H4 (cell line): ENCODE measurements at places on chromosomes 7 and 10. TPM values are rescaled to one million over a fixed set of nuclear protein-coding genes. Genes with fewer than 3 reads are reported as not detected.

DNA sequence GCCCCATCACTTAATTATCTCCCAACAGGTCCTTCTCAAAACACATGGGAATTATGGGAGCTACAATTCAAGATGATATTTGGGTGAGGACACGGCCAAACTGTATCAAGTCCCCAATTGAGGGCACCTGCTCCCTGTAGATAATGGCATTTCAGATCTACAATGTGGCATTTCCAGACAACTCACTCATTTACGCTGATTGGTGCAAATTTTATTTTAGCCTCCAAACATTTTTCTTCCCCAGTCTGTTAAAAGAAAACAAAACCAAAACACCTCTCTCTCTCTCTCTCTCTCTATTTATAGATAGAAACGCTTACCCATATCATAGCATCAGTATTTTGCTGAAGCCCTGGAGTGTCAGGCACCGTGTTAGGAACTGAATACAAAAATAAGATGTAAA lies 148.7 kb upstream of the KLF6 start:
- no peak for DNase-seq

GRCh38 chr10:120451968-120452367 lies 5.1 kb upstream of the PLPP4 start:
- no peak for DNase-seq

DNA sequence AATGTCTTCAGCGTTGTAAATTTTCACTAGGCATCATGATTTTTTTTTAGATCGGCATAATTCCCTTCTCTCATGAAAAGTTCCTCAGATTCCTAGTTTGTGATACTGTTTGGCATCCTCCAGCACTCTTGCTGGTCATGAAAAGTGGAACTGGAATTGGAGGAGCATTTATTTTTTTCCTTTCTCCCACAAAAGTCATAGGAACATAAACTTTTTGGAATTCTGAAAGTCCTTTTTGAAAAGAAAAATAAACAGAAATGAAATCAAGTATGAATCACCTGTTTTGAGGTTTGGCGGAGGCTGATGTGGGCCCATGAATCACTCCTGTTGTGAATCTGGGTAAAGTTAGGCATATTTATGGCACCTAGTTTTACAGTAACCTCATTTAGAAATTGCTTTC lies 17.7 kb downstream of the CACNB2 start:
- DNase-seq: peak; percentile 57

DNA sequence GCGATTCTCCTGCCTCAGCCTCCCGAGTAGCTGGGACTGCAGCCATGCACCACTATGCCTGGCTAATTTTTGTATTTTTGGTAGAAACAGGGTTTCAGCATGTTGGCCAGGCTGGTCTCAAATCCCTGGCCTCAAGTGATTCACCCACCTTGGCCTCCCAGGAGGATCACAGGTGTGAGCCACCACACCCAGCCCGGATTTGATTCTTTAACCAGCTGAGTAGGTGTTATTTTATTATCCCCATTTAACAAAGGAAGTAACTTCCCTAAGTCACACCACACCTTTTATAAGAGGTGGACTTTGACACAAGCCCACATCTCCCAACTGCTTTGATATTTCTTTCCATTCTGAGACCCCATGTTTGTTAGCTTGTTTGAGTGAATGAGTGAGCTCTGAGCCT lies 25.0 kb downstream of the SLC25A28 start:
- no peak for DNase-seq

- DNase-seq: no peak
Observed at GRCh38 chr10:50982989-50983388, 91.3 kb upstream of the PRKG1 start.

DNA sequence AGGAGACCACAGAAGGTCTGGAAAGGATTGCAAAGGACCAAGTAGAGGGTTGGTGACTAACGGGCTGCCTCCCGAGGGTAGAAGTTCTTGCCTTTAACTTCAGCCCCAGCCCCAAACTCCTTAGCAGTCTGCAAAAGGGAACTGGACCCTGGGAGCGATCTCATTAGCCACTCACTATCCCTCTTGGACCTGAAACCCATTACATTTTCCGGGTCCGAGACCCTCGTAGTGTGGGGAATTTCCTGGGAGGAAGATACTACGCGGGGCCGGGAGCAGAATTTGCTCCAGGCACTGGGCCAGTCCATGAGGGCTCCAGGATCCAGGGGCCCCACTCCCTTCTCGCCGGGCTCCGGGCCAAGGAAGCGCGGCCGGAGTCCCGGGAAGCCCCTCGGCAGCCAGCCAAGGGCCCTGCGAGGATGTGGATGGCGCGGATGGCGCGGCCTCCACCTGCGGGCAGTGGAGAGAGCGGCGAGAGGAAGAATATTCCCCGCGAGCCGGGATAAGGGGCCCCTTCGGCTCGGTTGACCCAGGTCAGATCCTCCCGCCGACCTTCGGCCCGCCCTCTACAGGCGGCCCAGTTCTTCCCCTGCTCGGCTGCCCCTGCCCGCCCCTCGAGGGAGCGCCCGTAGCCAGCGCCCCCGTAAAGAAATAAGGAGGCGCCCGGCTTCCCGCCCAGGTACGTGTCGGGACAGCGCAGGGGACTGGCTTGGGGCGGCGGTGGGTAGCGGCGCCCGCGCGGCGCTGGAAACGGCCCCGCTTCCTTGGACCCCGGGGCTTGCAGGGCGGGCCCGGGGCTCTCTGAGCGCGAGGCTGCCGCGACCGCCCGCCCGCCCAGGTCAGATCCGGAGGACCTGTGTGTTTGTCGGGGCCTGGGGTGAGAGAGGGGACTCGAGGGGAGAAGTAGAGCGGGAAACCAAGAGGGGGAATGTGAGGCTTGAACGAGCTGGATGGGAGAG lies at the start of gene MYO3A:
MYO3A (plus strand) TSS at position 577 of the 956 bp plus-strand sequence. CDS start 17,882 bp downstream, outside the sequence.
- no peak for DNase-seq

DNA sequence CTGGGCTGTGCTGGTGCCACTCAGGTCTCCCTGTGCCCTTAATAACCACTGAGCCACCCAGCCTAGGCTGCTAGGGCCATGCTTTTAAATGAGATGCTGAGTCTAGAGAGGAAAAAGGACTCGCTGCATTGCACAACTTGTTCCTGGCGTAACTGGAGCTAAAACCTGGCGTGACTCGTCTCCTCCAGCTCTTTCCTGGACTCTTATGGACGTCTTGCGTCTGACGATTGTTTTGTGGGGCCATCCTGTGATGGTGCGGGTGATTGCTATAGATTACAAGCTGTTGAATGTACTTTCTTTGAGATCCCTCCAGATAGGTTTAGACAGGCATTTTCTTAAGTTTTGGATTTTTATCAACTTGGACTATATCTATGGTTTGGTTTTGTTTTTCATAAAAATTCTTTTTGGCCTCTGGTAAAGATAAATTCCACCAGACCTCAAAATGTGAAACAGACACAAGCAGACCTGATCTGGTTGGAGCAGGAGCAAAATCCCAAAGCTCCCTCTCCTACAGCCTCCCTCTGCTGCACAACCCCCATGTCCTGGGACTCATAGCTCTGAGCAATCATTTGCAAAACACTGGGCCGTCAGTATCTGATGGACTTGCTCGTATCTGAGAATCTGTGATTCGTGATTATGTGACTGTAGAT lies 230.3 kb downstream of the ARHGAP12 start:
- no peak for DNase-seq

DNA sequence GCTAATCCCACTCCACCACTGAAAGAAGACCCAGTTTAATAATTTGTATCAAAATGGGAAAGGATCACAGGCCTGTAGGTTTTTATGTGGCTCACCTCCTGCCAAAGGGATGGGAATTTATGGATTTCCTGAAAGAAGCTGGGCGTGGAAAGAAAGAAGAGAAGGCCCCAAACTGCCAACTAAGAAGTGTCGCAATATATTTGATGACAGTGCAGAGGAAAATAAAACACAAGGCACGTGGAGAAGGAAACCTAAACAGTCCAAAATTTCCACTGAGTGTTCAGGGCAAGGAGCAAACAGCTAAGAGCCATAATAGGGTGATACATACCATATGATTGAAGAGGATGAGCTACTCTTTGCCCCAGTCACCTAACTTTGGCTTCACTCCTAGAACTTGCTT lies 667.2 kb downstream of the GATA3 start:
- peak; percentile 45 for DNase-seq

GRCh38 chr7:93245525-93246432 lies 13.6 kb downstream of the VPS50 start:
- DNase-seq: peak; percentile 26

DNA sequence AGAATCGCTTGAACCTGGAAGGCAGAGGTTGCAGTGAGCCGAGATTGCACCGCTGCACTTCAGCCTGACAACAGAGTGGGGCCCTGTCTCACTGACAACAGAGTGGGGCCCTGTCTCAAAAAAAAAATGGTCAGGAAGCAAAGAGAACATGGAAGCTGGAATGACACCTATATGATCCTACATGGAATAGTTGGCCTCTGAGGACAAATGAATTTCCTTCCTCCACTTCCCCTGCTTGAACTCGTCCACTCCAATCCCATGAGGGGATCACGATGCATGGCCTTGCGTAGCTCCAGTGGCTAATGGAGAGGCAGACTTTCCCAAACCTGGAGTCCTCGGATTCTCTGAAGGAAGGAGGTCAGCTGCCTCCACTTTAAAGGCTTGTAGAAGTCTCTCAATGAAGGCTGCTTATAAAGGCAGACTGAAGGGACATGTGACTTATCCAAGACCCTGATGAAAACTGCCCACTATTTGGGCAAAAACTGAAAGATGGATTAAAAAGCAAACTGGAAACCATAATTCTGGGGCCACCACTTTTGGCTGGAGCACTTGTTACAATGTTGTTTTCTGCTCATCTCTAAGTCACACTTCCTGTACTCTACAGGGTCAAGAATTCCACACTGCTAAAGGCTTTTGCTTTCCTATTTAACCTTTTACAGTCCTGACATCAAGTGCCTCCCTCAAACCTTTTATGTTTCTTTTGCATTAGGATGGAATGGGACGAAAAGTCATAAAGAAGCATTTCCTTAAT lies 214.6 kb downstream of the PRPF18 start:
- no peak for DNase-seq

- DNase-seq: no peak
Observed at GRCh38 chr10:50260791-50261281, 9.5 kb upstream of the ASAH2 start.

DNA sequence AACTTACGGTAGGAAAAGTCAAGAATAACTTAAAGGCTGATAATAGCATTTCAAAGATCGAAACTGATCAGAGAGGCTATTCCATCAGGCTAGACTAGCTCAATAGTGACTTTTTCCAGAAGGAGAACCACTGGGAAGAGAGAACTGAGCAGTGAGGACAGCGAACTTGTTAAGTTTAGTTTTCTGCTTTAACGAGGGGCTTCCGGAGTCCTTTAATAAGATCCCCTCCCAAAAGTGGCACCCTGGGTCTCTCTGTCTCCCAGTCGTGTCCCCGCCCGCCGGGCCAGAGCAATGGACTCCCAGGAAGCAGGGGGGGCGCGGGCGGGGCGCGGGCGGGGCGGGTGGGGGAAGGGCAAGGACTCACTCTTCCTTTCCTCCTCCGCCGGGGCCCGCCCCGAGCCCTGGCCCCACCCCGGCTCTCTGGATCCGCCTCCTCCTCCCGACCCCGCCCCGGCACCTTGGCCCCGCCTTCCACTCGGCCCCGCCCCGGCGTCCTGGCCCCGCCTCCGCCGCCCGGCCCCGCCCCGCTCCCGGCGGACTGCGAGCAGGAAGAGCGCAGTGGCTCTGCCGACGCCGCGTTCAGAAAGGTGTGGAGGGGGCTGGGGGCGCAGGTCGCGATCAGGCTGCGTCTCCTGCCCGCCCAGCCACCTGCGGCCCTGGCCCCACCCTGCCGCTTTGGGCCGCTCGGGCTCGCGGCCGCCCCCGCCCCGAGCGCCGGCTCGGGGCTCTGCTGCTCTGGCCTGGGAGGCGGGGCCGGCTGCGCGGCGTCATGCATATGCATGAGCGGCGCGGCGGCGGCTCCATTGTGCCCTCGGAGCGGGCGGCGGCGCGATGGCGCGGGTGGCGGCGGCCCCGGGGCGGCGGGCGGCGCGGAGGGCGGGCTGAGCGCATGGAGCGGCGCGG lies at the start of gene ZMIZ2:
ZMIZ2 (plus strand) TSS at position 803 of the 903 bp plus-strand sequence. CDS start 7,403 bp downstream, outside the sequence.
- peak; percentile 89 for DNase-seq

GRCh38 chr10:13743101-13743693 lies 156.4 kb downstream of the PRPF18 start:
- DNase-seq: no peak

GRCh38 chr7:84372155-84372621 lies 177.6 kb upstream of the SEMA3A start:
- peak; percentile 93 for DNase-seq

DNA sequence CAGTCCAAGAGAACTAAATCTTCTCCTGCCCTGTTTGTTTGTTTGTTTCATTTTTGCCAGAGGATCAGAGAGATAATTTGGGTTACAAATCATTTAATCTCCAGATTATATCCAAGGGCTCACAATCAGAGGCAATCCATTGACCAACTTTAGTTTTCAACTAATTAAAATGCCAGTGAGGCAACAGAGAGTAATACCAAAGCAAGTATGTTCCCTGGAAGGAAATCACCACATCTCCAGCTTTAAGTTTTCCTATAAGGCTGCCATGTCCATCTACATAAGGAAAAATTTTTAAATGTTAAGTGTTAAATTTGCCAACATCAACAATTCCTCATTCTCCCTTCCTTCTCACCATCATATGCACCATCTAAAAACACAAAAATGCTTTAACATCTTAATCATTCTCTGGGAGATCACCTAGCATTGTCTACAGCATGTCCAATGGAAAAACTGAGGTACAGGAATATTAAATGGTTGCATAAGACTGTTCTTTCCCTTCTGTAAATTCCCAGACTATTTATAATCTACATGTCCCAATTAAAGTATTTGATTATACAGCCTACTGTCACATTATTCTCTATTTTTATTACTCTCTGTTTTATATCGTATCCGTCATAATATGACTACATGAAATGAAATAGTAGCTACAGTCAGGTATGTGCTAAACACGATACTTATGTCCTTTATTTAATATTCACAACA lies 14.1 kb downstream of the USP54 start:
- DNase-seq: no peak

- no peak for DNase-seq
Observed at GRCh38 chr7:149883048-149883438, 9.3 kb downstream of the ATP6V0E2 start.

GRCh38 chr10:6516929-6517284 lies 63.2 kb downstream of the PRKCQ start:
- no peak for DNase-seq

Gene ANKRD7
- 1.4 and 2.0 TPM in 2 replicates for total RNA-seq

Gene IMPDH1
- 46.7 and 56.6 TPM in 2 replicates for total RNA-seq

Gene P4HA1
- total RNA-seq: 105 and 109 TPM in 2 replicates

Gene ASB10
- not detected in 2 replicates for total RNA-seq

Gene USP6NL
- 5.6 and 9.6 TPM in 2 replicates for total RNA-seq

Gene IFIT1B
- total RNA-seq: 0.12 TPM in 1 of 2 replicates, not detected in the other

Gene PLXDC2
- total RNA-seq: 27.9 and 30.3 TPM in 2 replicates

Gene PRR15
- 0.58 and 1.2 TPM in 2 replicates for total RNA-seq
